ENCODE measurements at places on chromosomes 12 and 14.

DNA sequence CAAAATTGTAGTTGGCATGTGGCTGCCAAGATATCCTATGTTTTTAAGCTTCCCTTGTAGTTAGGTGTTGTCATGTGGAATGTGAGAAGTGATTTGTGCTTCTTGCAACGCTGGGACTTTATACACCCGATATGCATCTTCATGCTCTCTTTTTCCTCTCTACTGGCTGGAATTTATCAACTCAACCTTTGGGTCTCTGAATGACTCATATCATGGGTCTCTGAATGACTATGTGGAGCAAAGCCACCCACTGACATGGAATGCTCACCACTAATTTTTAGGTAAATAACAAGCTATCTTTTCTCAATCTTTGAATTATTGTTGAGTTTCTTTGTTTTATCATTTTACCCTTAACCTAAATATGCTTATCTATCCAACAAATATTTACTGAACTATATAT lies 144.6 kb downstream of the ATP23 start:
- no peak for DNase-seq

DNA sequence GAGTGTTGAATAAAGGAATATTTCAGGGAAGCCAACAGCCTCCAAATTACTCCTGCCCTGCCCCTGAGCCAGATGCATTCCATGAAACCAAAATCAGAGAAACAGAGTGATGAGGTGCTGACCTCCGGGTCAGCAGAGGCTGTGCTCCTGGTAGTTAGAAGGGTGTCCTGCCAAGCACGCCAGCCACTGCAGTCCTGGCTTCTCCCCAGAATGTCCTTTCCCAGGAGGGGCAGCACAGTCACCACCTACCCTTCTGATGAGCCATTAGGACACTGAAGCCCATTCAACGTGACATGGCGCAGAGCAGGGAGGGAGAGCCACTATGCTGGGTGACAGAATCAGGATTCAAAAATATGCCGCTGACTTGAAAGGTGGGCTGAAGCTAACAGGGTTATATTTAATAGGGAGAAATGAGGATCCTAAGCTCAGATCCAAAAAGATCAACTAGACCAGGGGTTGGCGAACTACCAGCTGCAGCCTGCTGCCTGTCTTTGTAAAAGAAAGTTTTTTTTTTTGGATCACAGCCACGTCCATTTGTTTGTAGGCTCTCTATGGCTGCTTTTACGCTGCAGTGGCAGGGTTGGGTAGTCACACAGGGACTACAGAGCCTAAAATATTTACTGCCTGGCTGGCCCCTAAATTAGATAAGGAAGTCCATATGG lies 34.5 kb upstream of the PLEK2 start:
- DNase-seq: no peak

DNA sequence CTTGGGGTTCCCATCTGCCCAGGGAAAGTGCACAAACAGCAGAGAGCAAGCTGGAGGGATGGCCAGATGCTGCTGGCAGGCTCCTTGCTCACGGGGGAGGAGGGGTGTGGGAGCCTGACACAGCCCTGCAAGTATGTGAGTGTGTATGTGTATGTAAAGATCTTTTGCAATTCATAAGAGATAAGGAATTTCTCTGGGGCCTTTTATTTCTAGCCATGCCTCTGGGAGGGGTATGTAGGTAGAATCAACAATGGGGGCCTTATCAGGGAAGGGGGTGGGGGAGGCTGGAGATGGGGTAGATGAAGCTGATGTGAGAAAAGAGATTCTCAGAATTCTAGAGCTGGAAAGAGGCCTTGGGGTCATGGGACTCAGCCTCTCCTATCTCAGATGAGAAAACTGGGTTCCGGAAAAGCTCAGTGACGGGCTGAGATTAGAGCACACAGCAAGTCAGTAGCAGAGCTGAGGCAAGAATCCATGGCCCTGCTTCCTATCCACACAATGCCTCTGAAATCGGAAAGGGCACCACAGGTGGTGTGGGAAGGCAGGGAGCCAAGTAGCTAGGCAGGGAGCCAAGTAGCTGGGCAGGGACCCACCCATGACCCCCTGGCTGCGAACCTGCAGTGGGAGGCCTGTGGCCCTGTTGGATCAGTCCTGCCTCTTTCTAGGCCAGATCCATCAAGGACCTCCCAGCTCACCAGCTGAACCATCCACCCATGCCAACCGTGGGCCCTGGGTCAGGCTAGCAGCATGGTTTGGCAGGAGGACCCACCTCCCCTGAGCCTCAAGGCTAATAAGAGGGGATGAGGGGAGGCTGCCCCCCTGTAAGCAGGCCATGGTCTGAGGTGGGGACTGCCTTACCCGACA lies 54.7 kb downstream of the PLEKHG3 start:
- no peak for DNase-seq

DNA sequence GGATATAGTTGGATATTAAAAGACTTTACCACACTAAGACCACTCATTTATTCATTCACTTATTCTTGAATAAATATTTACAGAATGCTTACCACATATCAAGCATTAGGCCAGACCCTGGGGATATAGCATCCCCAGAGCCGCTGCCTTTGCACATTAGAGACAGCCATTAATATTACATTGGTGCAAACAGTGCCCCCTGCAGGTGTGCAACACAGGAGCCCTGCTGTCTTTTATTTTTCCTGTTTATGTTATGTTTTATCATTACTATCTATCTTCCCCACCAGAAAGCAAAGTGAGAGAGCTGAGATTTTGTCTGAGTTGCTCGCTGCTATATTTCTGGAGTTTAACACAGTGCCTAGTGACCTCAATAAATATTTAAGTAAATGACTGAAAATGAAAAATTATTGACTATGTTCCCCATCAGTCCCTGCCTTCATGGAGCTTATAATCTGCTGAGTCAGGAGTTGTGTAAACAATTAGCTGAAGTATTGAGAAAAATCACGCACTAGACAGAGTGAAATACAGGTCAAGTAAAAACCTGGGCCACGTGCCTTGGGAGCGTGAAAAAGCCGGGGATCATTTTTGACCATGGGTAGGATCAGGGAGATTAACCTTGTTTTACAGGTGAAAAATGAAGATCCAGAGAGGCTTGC lies 301.6 kb downstream of the PCNX1 start:
- DNase-seq: no peak

- DNase-seq: peak; percentile 15
These were observed 122.9 kb upstream of the AEBP2 start for GRCh38 chr12:19316425-19316824.

- DNase-seq: no peak
These were observed 32.0 kb downstream of the PSEN1 start for GRCh38 chr14:73168274-73168673.

- DNase-seq: no peak
These were observed 80.8 kb downstream of the PRIMA1 start for GRCh38 chr14:93707475-93707874.

- DNase-seq: no peak
These were observed 15.8 kb upstream of the HVCN1 start for GRCh38 chr12:110704750-110705149.

GRCh38 chr14:65321370-65321875 lies 91.1 kb upstream of the FUT8 start:
- DNase-seq: no peak

DNA sequence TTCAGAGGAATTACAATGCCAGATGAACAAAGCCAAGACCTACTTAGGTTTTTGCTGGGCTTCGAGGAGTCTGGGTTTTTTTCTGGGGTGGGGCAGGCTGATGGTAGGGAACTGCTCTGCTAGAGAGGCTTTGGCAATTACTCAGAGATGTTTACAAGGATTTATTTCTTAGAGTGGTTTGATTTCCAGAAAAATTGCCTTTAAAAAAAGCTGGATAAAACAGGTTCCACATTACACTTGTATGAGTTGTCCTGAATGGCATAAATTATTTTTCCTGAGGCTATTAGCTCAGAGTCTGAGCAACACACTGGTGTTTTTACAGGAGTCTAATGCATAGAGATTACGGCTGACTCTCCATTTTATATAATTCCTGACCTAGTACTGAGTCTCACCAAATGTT lies 118.5 kb upstream of the FRMD6 start:
- peak; percentile 45 for DNase-seq

GRCh38 chr12:90261283-90261682 lies 552.6 kb upstream of the ATP2B1 start:
- DNase-seq: no peak

DNA sequence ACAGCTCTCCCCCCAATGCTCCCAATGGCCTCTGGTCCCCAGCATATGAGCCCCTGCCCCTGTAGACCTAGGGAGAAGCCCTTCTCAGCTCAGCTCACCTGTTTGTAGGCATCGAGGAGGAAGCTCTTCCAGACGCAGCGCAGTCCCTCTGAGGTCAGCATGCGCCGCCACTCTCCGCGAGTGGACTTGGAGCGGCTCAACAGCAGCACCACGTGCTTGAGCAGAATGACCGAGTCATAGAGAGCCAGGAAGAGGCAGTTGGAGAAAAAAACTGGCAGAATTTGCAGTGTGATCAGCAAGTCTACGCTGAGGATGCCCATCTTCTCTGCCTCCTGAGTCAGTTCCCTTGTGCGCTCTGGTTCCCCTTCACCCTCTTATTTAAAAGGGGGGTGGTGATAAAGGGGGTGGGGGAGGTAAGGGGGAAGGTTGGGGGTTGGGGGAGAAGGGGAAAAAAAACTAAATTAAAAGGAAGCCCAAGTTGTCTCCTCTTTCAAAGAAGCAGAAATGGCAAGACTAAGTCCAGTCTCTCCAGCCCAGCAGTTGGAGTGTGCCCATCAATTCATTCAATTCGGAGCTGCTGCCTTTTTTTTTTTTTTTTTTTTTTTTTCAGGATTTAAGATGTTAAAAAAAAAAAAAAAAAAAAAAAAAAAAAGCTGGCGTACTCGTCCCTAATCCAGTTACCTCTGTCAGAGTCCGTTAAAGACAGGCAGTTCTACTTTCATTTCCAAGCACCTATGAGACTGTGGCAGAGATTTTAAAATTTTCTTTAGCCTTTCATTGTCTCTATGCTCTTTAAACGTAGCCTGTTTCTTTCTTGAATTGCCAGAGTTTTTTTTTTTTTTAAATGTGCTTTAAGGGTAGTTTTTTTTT lies at the start of gene DIO2:
Gene DIO2, minus strand, starts transcription at position 352 of the 870 bp plus-strand sequence. Its CDS starts 32 bp downstream, at position 320.
- DNase-seq: no peak

- no peak for DNase-seq
These were observed 2.8 kb upstream of the PRKAG1 start for GRCh38 chr12:49021292-49021915.

GRCh38 chr12:718756-719102 lies 33.6 kb upstream of the WNK1 start:
- no peak for DNase-seq

- no peak for DNase-seq
These were observed 14.1 kb downstream of the GPX2 start for GRCh38 chr14:64928239-64929013.

DNA sequence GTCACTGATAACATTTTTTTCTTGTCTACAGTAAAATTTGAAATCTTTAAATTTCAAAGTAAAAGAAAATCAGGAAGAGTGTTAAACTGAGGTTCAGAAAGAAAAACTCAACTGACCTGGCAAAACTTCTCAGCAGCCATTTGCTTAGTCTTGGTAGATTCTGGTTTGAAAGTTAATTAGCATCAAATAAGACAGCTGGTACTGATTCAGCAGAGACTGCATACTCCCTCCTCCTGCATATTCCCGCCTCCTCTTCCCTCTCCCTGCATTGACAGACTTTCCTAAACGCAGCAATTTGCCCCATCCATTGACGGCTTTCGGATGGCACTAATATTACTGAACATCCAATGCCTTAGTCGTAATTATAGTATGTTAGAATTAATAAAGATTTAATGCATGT lies 520.8 kb downstream of the FLRT2 start:
- DNase-seq: no peak

GRCh38 chr12:121845701-121846100 lies 13.0 kb downstream of the HPD start:
- DNase-seq: no peak

DNA sequence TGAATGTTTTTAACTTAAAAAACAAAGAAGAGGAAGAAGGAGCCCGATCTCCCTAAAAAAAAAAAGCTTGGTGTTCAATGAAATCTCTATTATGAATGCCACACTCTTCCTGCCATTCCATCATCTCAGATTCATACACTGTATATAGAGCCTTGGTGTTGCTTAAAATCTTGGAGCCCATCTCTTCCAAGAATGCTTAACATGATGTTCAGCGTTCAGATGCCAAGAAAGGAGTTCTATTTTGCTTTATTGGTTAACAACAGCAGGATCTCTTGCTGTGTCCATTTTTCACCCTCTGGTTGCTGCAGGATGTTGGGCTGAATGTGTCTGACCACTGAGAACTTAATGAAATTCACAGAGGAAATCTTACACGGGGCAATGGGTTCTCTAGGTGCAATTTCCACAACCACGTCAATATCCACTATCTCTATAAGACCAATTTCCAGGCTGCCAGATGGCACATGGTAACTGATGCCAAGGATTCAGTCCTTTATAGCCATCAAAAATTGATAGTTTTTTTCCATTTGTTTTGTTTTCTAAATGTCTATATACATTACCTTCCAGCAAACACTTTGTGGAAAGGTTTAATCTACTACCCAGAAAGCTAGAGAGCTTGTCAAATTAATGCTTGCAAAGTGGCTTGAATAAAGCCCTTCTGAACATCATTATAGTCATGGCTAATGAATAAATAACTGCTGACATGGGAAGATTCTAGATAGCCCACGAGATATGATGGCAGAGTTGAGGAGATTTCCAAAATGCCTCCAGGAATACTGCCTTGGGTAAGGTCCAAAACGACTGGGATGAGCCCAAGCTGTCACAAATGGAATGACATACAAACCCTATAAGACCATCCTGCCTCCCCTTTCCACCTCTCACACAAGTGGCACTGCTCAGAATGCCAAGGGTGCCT lies 26.5 kb downstream of the RERG start:
- DNase-seq: no peak

DNA sequence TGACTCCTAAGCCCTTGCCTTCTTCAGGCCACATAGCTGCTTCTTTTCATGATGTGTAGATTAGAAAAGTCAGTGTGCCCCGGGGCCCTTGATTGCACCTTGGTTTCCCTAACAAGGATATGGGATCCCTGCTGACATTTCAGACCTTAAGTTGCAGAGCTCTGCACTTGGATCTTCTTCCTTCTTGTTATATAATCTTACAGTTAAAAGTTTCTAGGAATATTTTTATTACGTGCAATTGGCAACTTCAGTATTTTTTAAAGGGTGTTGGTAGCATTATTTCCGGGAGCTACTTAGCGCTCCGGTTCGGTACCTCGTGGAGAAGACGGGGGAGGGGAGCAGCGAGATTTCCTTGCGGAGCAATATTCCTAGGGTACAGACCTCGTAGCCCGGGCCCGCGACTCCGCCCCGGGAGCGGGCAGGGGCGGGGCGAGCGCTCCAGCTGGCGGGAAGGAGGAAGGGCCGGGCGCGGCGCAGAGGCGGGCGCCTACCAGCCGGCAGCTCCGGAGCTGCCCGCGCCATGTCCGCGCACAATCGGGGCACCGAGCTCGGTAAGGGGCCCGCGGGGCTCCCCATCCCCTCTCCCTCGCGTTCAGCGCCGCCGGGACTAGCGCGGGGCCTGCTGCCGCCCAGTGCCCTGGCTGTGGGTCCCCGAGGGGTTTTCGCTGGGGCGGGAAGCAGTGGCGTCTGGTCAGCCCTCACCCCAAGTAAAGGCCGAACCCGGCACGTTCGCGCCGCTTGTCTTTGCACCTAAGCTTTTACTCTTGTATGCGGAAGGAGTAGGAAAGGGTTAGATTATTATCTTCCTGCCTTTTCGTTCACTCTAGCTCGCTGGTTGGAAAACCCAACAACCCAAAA lies at the start of gene DERA:
Gene DERA, plus strand, starts transcription at position 469 of the 858 bp plus-strand sequence. Its CDS starts 52 bp downstream, at position 521.
- DNase-seq: peak; percentile 86

GRCh38 chr14:101908795-101909194 lies 55.6 kb upstream of the DYNC1H1 start:
- no peak for DNase-seq
